Psoas muscle (tissue), 8 donors: ENCODE measurements at places on chromosomes 12 and 14. TPM values are rescaled to one million over a fixed set of nuclear protein-coding genes. Genes with fewer than 3 reads are reported as not detected.

GRCh38 chr12:13961971-13962370 is 19.4 kb downstream of the GRIN2B start:
- DNase-seq: no peak

- no peak for DNase-seq
Observed at GRCh38 chr12:79548610-79548924, 142.2 kb downstream of the PAWR start.

DNA sequence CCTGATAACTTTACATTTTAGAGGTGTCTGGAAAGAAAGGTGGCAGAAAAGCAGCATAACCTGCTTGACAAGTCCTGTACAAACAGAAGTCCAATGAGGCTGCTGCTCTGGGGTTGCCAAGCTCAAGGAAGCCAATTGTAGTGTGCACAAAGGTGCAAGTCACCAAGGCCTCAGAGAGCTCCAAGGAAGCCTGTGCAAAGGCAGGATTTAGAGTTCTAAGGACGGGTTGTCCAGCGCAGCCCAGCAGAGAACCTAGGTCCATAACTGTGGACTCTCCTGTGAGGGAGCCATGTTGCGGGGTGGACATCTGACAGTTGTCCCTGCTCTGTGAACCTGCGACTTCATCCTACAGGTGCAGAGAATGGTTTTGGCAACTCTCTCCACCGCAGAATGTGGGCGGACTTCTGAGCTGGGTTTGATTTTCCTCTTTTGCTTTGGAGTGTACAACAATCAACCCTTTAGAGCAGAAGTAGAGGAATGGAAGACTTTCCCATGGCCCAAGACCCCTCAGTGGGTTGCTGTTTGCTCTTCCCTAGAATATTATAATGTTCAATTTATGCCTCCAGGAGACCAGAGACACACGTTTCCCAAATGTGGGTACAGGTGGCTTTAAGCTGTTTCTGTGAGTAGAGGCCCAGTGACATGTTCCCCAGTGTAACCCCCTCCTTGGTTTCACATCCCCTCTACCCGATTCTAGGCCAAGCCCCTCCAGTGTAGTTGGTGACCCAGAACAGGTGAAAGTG is 81.0 kb downstream of the ETV6 start:
- no peak for DNase-seq

GRCh38 chr14:50364792-50365191 is 31.9 kb downstream of the CDKL1 start:
- no peak for DNase-seq

DNA sequence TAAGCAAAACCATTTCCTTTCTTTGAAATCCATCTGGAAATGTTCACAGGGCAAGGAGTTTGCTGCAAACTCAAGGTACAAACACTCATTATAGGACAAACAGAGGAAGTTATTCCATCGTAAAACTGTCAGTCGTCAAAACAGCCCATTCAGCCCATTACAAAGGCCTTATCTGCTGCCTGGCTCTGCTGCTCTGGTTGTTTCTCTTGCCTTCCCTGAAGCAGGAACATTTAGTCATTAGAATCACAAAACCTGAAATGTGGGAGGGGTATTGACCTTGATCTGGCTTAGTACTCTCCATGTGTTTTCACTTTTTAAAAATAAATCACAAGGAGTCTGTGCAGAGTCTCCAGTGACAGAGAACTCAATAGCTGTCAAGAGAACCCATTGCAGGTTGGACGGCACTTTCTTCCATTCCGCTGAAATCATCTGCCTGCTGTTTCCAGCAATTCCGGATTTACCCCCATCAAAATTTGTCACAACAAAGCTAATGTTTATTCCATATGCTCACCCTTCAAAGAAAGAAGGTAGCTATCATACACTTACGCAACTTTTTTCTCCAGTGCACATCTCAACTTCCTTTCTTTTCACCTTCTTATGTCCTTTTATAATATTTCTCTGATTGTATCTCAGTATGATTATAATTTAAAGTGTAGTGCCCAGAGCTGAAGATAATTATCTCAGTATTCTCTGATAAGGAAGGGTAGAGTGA is 24.6 kb upstream of the ITPR2 start:
- DNase-seq: no peak

DNA sequence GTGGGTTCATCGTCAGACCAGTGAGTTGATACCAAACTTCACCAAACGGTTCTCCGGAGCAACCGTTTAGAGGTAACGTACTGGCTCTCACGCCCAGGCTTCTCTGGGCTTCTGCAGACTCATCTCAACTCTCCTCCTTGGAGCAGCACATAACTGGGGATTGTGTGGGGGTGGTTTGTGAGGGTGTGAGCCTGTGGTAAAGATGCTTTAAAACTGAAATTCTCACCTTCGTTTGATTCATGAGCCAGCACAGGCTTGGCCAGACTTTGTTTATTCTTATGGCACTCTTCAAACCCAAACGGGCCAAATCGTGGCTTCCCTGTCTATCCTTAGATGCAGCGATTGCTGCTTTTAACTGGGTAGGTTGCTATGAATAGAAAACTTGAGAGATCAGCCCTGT is 121.3 kb downstream of the SAMD4A start:
- no peak for DNase-seq

GRCh38 chr12:47981496-47982260 is 18.3 kb downstream of the TMEM106C start:
- peak; percentile 39 for DNase-seq

GRCh38 chr12:58639318-58639934 is 280.9 kb downstream of the LRIG3 start:
- DNase-seq: no peak

- no peak for DNase-seq
Observed at GRCh38 chr12:23581913-23582312, 367.6 kb downstream of the SOX5 start.

DNA sequence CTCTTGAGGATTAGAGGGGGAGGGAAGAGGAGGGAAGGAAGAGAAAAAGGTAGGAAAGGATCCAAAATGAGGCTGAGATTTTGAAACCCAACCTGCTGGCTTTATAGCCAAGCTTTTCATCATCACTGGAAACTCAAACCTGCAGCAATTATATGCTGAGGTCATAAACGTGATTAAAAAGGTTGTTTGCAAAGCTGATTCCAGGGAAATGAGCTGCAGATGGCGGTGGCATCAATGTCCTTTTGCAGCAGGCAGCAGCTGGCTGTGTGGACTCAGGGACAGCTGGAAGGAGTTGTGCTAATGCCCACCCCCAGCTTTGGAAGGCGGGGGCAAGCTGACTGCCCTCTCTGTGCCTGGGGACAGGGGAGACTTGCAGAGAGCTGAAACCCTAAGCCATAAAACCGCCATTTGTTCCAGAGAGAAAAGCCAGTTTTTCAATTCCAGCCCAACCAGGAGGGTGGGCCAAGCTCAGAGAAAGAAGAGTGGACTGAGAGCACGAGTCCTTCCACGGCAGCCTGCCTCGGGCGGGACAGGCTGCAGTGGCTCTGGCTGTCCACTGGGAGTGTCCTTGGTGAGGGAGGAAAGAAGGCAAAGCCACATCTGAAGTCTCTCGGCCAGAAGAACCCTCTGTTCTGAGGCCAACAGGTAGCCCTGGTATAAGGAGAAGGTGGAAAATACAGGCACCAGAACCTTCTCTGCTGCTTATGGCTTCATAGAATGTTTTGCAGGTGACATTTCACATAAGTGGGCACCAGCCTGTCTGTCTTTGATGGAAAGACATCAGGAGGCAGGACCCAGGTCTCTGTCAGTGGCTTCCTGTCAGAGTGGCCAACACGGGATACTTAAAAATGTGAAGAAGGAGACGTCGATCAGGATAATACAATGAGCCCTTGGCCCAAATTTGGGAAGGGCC is 90.7 kb downstream of the SINHCAF start:
- no peak for DNase-seq

DNA sequence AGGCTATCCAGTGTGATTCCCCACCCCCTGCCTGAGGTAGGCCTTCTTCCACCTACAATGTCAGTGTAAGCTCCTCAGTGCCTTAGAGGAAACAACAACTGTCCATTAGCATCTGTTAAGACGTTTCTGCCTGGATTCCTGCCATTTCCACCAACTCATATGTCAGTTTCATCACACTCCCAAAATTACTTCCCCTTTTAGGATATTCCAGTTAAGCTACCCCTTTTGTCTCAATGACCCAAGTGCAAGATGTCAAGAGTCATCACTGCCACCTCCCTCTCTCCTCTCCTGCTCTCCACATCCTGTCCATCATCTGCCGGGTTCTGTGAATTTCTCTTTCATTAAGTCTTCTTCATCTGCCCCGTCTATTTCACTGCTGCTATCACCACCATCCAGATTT is 189.4 kb downstream of the DPF3 start:
- DNase-seq: no peak

The PHETA1 gene
- total RNA-seq: 5.3 TPM
